ENCODE measurements at places on chromosomes 5 and 9.

DNA sequence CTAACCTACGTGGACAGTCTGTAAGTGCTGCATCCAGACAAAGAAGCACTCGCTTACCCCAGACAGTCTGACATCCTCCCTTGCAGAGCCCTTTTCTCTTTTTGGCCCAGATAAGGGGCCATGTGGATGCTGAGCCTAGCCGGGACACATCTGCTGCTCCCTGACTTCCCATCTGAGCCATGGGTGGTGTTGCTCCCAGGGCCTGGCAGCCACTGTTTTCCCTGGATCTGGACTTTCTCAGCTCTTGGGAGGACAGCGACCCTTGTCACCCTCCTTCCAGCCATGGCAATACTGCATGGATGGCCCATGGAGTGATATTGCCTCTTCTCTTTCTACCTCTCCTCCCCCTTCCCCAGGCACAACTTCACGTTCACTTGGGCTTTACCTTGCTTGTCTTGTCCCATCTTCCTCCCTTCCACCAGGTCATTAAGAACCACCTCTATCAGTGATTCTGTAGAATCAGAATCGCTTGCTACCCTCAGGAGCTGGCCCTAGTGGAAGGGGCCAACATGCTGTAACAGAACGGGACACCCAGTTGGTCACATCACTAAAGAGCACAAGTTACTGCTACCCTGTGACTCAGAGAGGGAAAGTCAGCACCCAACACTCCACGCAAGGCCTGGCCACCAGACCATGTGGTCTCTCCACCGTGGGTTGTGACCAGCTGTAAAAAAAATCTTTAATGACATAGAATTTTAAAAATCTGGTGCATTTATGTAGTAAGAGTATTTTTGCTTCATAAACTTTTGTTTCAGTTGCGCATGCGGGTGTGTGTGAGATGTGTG, 4.4 kb downstream of the NEURL1B start:
- DNase-seq, result no peak

- peak; percentile 2 for DNase-seq
Measured at GRCh38 chr5:66757219-66757833, 161.1 kb downstream of the MAST4 start.

DNA sequence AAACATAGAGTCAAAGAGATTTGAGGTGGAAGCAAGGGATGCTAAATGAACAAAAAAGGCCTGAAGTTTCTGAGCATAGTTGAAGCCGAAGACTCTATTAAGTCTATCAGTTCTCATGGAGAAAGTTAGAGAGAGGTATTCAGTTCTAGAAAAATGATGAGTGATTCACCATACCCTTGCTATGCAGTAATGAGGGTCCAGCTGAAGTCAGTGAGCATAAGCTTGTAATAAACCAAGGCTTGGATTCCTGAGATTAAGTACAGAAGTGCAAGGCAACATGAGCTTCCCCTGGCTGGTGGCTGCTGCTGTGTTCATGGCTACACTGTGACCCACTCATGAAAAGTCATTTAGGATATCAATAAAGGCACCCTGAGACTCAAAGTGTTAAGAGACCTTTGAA, 129.7 kb upstream of the MTAP start:
- DNase-seq, result no peak

- no peak for DNase-seq
Measured at GRCh38 chr5:145591578-145591977, 243.6 kb downstream of the PRELID2 start.

GRCh38 chr5:41636605-41637004, 126.2 kb upstream of the PLCXD3 start:
- no peak for DNase-seq

DNA sequence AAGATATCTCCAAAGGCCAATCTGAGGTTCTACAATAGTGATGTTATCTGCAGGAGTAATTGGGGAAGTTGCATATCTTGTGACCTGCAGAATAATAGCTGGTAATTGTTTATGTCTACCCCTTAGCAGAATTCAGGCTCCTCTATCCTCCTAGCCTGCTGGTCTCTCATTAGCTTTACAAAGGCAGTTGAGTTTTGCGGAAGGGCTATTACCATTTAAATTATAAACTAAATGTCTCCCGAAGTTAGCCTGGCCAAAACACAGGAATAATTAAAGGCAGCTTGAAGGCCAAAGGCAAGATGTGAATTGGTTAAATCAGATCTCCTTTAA, 168.7 kb downstream of the TTC39B start:
- no peak for DNase-seq

GRCh38 chr5:143086908-143087637, 316.4 kb downstream of the NR3C1 start:
- no peak for DNase-seq

GRCh38 chr9:106069241-106069640, 374.9 kb downstream of the TMEM38B start:
- no peak for DNase-seq

GRCh38 chr5:96893342-96893741, 17.0 kb downstream of the ERAP2 start:
- no peak for DNase-seq

DNA sequence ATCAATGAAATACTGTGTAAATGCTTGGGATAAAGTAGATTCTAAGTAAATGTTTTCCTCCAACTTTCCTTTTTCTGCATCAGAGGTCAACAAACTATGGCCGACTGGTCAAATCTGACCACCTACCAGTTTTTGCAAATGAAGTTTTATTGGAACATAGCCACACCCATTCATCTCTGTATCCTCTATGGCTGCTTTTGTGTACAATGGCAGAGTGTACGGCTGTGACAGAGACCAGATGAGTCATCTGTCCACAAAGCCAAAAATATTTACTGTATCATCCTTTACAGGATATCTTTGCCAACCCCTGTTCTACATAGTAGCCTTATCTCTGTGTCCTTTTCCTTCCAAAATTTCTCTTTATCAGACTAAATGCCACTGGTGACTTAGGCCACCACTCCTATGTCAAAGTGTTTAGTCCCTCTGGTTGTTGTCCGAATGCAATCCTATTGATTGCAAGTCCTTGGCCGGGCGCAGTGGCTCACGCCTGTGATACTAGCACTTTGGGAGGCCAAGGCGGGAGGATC, 218.4 kb upstream of the KLF4 start:
- no peak for DNase-seq

- DNase-seq, result no peak
Measured at GRCh38 chr5:109718632-109719031, 28.9 kb downstream of the MAN2A1 start.

DNA sequence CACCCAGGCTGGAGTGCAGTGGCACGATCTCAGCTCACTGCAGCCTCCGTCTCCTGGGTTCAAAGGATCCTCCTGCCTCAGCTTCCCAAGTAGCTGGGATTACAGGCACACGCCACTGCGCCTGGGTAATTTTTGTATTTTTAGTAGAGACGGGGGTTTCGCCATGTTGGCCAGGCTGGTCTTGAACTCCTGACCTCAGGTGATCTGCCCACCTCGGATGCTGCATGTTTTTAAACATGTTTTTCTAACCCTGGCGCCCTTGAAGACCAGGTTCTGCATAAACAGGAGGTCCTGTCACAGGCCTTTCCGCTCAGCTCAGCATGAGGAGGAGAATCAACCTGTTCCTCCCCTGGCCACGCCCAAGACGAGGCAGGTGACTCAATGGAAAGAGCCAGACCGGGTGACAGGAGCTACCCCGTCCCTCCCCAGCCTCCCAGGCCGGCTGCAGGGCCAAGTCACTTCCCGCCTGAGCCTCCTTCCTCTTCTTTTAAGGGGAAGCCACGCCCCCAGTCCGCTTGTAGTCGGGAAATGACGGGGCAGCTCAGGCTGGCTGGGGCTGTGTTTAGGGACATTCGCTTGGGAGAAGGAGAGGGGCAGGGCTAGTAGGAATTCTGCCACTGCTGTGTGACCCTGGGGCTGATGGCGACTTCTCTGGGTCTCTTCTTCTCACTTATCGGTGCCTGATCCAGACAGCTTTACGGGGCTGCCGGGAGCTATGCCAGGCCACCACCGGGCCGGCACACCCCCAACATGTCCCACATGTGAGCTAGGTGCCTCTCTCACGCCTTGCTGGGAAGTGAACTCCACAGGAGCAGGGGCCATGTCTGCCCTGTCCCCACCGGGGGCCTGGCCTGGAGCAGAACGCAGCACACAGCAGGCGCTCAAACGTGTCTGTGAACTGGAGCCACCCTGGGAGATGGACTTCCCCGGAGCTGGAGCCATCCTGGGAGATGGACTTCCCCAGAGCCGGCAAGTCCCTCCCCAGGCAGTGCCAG, 6.1 kb downstream of the NOTCH1 start:
- peak; percentile 95 for DNase-seq

DNA sequence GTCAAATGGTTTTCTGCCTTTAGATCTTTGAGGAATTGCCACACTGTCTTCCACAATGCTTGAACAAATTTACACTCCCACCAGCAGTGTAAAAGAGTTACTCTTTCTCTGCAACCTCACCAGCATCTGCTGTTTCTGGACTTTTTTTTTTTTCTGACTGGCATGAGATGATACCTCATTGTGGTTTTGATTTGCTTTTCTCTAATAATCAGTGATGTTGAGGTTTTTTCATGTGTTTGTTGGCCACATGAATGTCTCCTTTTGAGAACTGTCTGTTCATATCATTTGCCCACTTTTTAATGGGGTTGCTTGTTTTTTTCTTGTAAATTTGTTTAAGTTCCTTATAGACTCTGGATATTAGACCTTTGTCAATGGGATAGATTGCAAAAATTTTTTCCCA, 129.2 kb upstream of the PTGER4 start:
- no peak for DNase-seq

- DNase-seq, result no peak
Measured at GRCh38 chr5:180104168-180104530, 32.6 kb upstream of the RNF130 start.

- no peak for DNase-seq
Measured at GRCh38 chr9:125822160-125822559, 75.0 kb downstream of the PBX3 start.

Data from AML-193 (cell line).